ENCODE measurements at places on chromosomes 12 and 14. TPM values are rescaled to one million over a fixed set of nuclear protein-coding genes. Genes with fewer than 3 reads are reported as not detected.

GRCh38 chr12:128267131-128267622, at the start of gene TMEM132C:
TMEM132C (plus strand) TSS chr12:128267170; CDS start chr12:128267403, 233 bp downstream.
- H3K4me1 ChIP-seq, result no peaks in the 10 kb centered on the region
- H3K4me3 ChIP-seq, result no peak within 1 kb of the TSS
- DNase-seq, result no peak
- H3K36me3 ChIP-seq, result no peaks in the 10 kb centered on the region
- H3K27me3 ChIP-seq, result peaks cover 30% of the 10 kb centered on the region
- H3K27ac ChIP-seq, result no peak within 1 kb of the TSS

DNA sequence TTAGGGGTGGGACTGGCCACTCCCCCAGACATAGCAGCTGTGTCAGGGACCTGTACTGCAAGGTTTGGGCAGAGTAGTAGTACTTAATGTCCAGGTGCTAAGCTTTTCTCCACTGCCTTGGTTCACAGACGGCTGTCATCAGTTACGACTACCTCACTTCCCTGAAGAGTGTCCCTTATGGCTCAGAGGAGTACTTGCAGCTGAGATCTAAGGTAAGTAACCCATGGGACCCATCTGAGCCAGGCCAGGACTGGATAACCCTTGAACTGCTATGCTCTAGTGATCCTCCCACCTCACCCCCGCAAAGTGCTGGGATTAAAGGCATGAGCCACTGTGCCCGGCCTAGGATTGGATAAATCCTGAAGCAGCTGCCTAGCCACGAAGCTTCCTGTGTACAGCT, 22.4 kb downstream of the ADCK1 start:
- H3K4me3 ChIP-seq, result no peak overlapping the region
- H3K36me3 ChIP-seq, result no peaks in the 10 kb centered on the region
- H3K4me1 ChIP-seq, result no peaks in the 10 kb centered on the region
- DNase-seq, result no peak
- H3K27ac ChIP-seq, result no peak overlapping the region

GRCh38 chr14:58987591-58987990, 200.9 kb upstream of the DAAM1 start:
- H3K36me3 ChIP-seq, result no peaks in the 10 kb centered on the region
- no peaks in the 10 kb centered on the region for H3K4me1 ChIP-seq
- no peak overlapping the region for H3K4me3 ChIP-seq
- H3K27me3 ChIP-seq, result no peaks in the 10 kb centered on the region

DNA sequence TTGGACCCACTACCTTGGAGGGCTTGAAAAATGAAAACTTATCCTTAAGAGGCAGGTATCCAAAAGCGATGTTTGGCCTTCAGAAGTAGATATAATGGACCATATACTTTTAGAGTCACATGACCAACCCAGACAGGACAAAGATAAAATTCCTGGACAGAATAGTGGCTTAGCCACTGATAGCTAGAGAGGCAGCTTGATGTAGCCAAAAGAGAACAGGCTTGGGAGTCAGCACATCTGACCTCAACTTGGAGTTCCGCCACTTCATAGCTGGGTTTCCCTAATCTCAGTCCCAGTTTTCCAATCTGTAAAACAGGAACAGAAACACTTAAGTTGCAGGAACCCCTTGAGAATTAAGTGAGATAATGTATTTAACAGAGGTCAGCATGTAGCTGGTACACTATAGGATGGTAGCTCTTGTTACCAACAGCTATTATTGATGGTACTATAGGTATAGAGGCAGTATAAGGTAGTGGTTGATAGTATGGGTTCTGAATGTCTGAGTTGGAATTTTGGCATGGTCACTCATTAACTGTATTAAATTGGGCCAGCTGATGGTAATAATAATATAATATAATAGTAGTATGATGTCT, 63.2 kb upstream of the USP44 start:
- H3K4me1 ChIP-seq, result no peaks in the 10 kb centered on the region
- H3K27me3 ChIP-seq, result peaks cover 2% of the 10 kb centered on the region
- no peak overlapping the region for H3K4me3 ChIP-seq
- DNase-seq, result no peak
- H3K36me3 ChIP-seq, result no peaks in the 10 kb centered on the region

GRCh38 chr12:48157018-48157888, at the start of gene ASB8:
ASB8 (minus strand) TSS chr12:48157515; CDS start chr12:48153496, 4,019 bp downstream.
- peak; percentile 100 for DNase-seq
- no peaks in the 10 kb centered on the region for H3K27me3 ChIP-seq
- H3K36me3 ChIP-seq, result peaks cover 18% of the 10 kb centered on the region
- H3K4me1 ChIP-seq, result peaks cover 37% of the 10 kb centered on the region

DNA sequence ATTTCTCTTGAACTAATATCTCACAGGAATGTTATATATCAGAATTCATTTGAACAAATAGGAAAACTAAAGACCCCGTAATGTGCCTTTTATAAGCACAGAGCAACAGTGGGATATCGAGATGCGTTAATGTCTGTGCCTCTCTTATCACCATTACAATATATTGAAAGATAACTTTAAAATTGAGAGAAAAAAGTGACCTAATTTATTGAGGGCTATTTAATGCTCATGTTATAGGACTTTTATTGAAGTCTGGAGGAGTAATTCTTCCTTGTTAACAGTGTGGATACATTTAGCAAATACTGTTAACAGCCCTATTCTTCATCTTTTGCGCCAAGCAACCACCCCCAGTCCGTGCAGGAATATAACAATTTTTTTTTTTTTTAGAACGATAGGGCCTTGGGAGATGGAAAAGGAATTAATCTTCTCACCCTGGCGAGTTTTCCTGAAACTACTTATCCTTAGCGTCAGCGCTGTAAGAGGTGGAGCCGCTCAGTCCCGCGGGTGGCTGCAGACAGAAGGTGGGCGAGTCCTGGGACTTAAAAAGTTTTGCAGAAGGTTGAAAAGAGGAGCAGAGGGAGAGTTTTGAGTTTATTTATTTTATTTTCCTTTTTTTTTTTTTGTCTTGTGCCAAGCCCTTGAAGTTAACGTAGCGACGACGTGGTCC, 11.0 kb downstream of the FOXG1 start:
- H3K27ac ChIP-seq, result no peak overlapping the region
- no peak overlapping the region for H3K4me3 ChIP-seq
- H3K4me1 ChIP-seq, result no peaks in the 10 kb centered on the region
- H3K27me3 ChIP-seq, result peaks cover 29% of the 10 kb centered on the region

GRCh38 chr14:35366056-35366451, 38.5 kb downstream of the NFKBIA start:
- no peaks in the 10 kb centered on the region for H3K27me3 ChIP-seq
- peaks cover 33% of the 10 kb centered on the region for H3K4me1 ChIP-seq
- peak; percentile 36 for DNase-seq
- H3K4me3 ChIP-seq, result no peak overlapping the region

- DNase-seq, result no peak
- H3K27me3 ChIP-seq, result peaks cover 16% of the 10 kb centered on the region
Measured at GRCh38 chr12:3122841-3123678, 45.9 kb downstream of the TSPAN9 start.

DNA sequence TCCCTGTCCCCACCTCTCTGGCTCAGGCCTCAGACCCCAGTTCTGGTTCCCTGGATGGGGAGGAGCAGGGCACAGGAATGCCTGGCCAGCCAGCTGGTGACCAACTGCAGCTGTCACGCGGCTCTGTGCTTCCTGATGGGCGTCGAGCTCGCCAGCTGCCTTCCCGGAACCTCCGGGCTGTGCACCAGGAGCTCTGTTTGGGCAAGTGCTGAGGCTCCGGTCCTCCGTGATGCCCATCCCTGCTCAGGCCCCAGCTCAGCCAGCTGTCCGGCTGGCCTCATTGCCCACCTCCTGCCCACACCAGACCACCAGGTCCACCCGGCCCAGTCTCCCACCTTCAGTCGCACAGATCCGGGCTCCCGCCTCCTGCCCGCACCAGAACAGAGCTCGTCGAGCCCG, 4.8 kb downstream of the IFFO1 start:
- no peak for DNase-seq
- H3K27ac ChIP-seq, result no peak overlapping the region
- no peaks in the 10 kb centered on the region for H3K27me3 ChIP-seq
- no peak overlapping the region for H3K4me3 ChIP-seq
- H3K4me1 ChIP-seq, result peaks cover 38% of the 10 kb centered on the region

GRCh38 chr12:2298556-2299200, 245.9 kb downstream of the CACNA1C start:
- H3K4me3 ChIP-seq, result no peak overlapping the region
- peaks cover 10% of the 10 kb centered on the region for H3K27me3 ChIP-seq
- peaks cover 3% of the 10 kb centered on the region for H3K4me1 ChIP-seq
- no peak for DNase-seq

- H3K4me3 ChIP-seq, result peak overlapping the region; percentile 22
- DNase-seq, result no peak
- peaks cover 10% of the 10 kb centered on the region for H3K4me1 ChIP-seq
- no peaks in the 10 kb centered on the region for H3K27me3 ChIP-seq
Measured at GRCh38 chr14:75070383-75070782, 942 bp downstream of the ZC2HC1C start.

GCH1 gene
- 70.3 TPM for total RNA-seq

P2RX2 gene
- total RNA-seq, result not detected

NANOG gene
- total RNA-seq, result not detected

All from activated CD4-positive, alpha-beta memory T cell treated with anti-CD3 and anti-CD28 coated beads, Interleukin-2, amount 10 ng/mL, durations not matched to agents 7 days and 5 days (primary cell).